ENCODE measurements at places on chromosomes 2 and 18.

DNA sequence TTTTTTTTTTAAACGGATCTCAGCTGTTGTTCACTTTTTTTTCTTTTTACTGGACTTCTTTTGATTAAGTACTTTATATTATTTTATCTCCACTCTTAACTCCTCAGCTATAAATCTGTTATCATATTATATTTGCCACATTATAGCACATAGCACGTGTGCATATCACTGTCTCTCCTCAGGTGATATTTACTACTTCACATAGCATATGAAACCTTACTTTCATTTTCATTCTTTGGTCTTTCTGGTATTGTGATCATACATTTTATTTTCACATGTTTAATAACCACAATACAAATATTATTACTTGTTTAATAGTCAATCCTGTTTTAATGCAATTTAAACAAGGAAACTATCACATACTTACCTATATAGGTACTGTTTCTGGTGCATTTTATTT, 993.1 kb upstream of the TMEFF2 start:
- DNase-seq: no peak

- peak; percentile 90 for DNase-seq
Observed at GRCh38 chr2:201858281-201859184, 52.2 kb downstream of the CDK15 start.

DNA sequence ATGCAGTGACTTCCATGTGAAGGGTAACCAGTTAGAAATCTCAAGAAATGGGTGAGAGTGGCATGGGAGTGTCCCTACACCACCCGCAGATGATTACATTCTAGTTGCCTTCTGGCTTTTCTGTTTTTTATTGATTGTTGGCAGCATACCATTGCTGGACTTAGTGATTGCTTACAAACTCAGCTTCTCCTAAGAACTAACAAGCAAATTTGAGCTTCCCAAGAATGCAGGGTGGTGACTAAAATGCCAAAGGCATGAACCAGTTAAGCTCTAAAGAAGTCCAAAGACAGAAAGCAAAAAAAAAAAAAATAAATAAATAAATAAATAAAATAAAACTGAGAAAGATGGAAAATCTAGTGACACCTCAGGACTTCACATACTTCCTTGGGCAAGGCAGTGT, 245.5 kb upstream of the PARD3B start:
- DNase-seq: no peak

DNA sequence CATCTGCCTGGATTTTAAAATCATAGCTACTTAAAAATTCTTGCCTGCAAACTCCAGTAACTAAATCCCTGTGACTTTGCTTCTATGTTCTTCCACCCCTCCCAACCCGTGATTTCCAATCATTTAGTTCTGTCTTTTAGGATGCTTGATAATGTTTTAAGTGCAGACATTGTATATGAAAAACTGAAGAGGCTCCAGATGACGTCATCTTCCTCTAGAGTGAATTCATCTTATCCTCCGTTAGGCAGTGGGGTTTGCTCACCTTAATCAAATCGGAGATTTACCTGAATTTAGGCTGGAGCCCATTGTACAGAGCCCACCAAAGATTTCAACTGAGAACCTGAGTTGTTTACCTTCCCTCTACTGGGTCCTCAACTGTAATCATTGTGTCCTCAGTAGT, 10.9 kb downstream of the FBXO48 start:
- DNase-seq: no peak

DNA sequence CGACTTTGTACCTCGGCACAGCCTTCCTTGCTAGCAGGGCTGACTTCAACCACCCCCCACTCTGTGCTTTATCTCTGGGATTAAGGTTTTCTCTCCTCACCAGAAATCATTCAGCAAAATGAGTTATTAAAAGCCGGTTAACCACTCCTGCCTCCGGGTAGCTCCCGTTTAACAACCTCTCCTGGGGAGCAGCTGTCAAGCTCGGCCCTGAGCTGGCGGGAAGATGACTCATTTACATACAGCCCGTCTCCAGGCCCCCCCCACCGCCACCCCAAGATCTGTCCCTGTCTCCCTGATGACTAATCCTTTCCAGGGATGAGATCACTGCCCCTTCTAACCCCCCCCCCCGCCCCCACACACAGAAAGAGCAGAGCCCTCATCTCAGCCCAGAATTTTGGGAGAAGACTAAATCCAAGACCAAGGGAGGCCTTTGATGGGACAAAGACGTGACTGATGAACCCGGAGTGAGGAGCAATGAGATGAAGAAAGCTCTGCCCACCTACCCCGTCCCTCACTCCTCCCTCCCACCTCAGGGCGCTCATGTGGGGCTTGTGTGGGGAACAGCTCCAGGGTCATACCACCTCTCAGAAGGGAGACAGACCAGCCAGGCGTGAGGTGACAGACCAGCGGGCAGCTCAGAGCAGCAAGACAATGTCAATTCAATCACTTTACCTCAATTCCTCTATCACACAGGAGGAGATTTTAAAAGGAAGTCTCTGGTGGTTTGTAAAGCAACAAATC, 131.4 kb downstream of the MSH2 start:
- peak; percentile 74 for DNase-seq

GRCh38 chr2:47778698-47779425, 4.1 kb upstream of the MSH6 start:
- no peak for DNase-seq

DNA sequence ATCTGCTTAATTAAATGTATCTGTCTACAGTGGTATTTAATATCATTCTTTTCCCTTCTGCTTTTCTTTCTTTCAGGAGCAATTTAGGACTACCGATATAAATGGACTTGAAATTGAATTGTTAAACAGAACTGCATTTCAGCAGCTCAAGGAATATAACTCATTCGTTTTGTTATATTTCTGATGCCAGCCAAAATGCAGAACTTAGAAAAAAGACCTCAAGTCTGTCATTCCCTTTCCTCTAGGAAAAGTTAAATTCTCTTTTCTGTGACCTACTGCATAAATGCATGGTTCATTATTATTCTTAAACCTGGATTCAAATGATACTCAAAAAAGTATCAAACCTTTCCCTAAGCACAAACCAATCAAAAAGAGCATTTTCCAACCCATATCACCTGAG, 21.4 kb downstream of the FTCDNL1 start:
- DNase-seq: no peak

DNA sequence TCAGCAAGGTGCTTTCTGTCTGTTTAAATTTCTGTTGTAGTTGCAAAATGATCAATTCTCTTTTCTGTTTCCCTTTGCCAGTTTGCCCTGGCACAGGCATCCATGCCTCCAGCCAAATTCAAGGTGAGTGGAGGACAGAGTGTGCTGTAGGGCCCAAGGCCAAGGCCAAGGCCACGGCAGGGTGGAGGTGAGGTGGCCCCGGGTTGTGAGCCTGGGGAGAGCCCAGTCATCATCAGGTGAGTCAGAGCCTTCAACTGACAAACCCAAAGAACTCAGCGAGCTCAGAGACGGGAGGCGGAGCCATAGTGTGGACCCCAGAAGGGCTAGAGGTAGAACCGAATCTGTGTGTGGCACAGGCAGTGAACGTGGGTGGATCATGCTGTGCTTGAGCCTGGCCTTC, 55.7 kb downstream of the BCL2L11 start:
- DNase-seq: no peak

- no peak for DNase-seq
Observed at GRCh38 chr2:6967301-6967700, 50.1 kb downstream of the RNF144A start.

DNA sequence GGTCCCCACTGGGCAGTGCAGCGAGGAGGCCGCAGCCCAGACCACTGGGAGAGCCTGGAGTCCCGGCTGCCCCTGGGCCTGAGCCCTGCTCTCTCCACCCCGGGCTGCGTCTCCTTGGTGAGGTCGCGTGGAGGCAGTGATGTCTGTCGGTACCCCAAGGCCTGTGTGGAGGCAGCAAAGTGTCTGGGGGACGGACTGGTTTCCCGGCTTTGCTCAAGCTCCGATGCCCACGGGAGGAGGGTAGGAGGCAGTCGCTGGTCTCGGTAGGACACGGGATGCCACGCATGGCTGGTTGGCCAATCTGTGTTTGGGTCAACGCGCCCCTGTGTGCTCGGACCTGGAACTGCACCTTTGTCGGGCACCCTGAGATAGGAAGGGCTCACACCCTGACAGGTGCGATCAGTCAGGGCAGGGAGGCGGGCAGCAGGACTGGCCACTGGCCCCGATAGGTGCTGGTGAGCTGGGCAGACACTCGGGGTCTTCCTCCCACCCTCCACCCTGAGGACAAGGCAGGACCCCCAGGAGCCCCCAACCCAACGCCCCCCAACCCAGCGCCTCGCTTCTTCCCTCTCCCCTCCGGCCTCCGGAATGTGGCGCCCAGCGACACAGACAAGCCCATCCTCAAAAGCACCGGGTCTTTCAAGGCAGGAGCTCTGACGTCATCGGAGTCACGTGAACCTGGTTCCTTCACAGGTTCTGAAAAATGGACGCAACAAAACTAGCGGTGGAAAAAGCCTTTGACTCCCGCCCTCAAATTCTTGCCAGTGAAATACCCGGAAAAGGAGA, 288.6 kb downstream of the NDUFA10 start:
- no peak for DNase-seq

DNA sequence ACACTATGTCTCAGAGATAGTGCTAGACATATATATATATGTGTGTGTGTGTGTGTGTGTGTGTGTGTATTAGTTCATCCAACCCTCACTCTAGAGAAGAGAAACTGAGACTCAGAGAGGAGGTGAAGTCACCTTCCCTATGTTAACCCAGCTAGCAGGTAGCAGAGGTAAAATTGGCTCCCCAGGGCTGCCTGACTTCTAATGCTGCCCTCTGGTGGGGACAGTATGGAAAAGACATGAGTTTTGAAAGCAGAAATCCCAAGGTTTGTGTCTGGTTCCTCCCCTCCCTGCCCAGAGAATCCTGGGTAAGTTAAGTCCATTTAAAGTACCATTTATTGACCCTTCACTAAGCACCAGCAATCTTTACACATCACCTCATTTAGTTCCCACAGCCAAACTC, 137.7 kb downstream of the THNSL2 start:
- DNase-seq: peak; percentile 1

DNA sequence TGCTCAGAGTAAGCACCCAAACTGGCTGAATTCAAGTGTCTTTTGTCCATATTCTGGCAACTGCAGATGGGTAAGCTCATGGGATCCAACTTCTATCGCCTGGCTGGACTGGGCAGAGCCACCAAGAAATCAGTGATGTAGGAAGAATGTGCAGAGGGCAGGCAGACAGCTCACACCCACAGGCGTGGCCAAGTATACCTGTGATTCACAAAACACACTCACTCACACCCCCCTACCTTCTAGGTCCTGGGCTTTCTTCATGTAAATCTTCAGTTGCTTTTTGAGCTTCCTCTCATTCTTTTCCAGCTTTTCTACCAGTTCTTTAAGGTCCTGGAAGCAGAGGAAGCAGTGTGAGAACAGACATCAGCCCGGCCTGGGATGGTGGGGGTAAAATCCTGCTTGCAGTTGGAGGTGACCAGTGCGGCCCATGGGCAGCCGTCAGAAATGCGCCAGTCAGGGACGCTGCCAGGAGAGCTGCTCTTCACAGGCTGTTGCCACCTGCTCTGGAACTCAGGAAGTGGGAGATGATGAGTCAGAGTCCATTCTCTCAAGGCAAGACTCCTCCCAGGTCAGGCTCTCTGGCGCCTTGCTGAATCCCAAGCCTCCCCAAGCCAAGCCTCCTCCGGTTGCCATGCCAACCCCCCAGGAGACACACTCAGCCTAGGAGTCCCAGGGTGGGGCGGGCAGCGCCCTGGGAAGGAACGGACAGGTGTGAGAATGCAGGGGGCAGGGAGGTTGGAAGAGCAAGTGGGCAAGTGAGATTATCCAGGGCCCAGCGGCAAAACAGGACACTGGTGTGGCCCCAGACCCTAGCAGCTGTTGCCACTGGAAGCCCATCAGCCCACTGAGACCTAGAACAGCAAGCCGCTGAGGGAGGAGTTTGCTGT, 36.2 kb upstream of the ACAA2 start:
- DNase-seq: peak; percentile 81

- no peak for DNase-seq
Observed at GRCh38 chr2:78780256-78780655, 245.2 kb upstream of the REG3G start.

- no peak for DNase-seq
Observed at GRCh38 chr2:110720547-110720946, 11.8 kb upstream of the ACOXL start.

DNA sequence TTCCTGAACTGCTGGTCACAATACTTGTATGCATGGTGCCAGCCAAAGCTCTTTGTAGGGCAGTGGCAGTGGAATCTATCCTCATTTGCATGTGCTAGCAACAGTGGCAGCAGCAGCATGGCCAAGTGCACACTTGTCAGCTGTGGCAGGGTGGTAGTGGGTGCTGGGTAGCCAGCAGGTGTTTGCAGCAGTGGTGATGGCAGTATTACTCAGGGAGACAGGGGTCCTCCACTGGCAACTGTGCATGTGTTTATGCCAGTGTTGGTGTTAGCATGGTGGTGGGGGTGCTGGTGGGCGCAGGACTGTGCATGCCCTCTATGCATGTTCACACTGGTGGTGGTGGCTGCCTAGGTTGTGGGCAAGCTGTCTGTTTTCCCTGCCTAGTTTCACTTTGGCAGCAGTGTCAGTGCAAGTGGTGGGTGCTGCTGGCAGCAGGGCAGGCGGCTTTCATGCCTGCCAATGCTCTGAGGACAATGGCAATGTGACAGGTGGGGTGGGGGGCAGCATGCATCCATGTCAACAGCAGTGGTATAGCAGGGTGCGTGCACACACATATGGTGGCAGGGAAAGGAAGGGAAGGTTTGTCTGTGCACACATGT, 41.2 kb downstream of the GALNT13 start:
- DNase-seq: no peak

GRCh38 chr2:57536535-57537231, 509.9 kb upstream of the VRK2 start:
- no peak for DNase-seq

DNA sequence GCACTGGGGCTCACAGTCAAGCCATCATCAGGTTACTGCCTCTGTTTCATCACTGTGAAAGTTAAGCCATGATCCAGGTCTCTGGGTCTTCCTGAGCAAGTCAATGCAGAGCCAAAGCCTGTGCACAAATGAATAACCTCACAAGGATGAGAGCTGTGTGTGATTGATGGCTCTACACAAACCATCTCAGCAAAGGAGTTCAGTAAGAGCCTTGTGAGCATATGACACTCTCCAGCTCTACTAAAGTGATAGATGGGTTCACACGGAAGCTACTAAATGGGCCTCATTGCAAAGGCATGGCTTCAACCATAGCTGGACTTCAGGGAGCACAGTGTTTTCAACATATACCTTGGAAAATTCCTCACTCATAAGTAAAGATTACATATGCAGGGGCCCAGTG, 101.5 kb downstream of the AFF3 start:
- no peak for DNase-seq

DNA sequence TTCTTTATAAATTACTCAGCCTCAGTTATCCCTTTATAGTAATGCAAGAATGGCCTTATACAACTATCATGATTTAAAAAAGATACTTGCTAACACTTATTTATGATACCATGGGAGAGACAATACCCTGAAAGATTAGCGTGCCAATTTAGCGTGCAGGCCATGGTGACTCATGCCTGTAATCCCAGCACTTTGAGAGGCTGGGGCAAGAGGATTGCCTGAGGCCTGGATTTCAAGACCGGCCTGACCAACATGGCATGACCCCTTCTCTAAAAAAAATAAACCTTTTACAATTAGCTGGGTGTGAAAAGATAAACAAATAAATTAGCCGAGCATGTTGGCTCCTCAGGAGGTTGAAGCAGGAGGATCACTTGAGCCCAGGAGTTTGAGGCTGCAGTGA, 493.4 kb upstream of the FSIP2 start:
- no peak for DNase-seq
